ENCODE measurements at places on chromosomes 7 and 10. TPM values are rescaled to one million over a fixed set of nuclear protein-coding genes. Genes with fewer than 3 reads are reported as not detected.

The RARRES2 gene
- polyA plus RNA-seq: 56.9 TPM

The VSTM4 gene
- polyA plus RNA-seq: 14.1 TPM

The IKZF1 gene
- 2.5 TPM for polyA plus RNA-seq

The HELLS gene
- polyA plus RNA-seq: 22.5 TPM

The DUS4L gene
- 14.5 TPM for polyA plus RNA-seq

The ADRA2A gene
- polyA plus RNA-seq: 3.8 TPM

The BTBD16 gene
- 0.54 TPM for polyA plus RNA-seq

The MBL2 gene
- not detected for polyA plus RNA-seq

The HYAL4 gene
- polyA plus RNA-seq: 0.07 TPM

The ODAD2 gene
- 1.2 TPM for polyA plus RNA-seq

GRCh38 chr10:129705676-129706075, 238.6 kb downstream of the MGMT start:
- no peak for DNase-seq

DNA sequence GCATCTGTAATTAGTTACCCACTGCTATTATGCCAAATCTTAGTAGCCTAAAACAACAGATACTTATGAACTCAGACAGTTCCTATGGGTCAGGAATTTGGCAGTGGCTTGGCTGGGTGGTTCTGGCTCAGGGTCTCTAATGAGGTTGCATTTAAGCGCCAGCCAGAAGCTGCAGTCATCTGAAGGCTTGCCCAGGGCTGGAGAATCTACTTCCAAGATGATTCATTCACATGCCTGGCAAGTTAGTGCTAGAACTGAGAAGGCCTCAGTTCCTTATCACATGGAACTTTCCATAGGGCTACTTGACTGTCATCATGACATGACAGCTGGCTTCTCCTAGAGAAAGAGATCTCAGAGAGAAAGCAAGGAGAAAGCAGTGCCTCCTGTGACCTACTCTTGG, 121.3 kb downstream of the AVL9 start:
- no peak for DNase-seq

DNA sequence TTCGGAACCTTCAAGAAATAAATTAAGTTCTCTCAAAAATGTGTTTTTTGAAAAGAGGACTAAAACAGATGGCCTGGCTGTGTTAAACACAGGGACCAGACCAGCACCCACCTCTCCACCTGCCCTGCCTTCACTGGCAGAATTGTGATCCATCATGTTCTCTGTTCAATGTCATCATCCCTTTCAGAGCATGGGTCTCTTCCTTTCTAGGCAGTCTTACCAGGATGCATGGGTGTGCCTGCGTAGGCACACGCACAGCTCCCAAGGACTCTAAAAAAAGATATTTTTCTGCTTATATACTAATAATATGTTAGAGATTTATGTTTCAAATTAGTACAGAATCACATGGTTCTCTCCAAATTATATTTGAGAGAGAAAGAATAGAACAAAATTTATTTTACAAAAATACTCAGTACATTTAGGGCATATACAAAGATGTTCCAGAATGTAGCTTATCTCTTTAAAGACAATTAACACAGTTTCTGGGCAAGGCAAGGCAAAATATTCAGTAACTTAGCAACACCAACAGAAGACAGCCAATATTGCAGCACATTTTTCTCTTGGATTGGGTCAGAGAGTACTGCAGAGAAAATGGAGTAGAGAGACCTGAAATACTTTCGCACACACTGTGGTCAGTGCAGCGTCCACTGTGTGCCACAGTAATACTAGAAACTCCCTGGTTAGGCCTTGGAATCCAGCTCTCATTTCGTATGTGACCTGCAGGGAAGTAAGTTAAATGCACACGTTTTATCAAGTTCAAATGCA, 52.8 kb downstream of the EGFR start:
- DNase-seq: no peak

DNA sequence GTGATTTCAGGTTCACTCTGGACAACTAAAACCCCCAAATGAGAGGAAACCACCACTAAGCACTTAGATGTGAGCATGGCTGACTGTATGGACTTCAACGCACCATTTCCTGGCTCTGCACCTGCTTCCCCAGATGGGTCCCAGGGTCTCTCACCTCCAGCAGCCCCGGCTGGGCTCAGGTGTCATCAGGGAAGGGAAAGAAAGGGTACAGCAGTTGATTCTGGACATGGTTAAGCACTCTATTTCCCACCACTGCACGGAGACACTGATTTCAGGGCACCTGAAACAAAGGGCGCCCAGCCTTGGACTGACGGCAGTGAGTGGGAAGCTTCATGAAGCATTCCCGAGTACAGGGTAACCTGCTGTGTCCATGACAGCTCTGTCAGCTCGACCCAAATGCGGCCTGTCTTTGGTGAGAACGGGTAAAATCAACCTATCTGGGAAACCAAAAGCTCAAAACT, 19.0 kb downstream of the FAM53B start:
- DNase-seq: no peak

DNA sequence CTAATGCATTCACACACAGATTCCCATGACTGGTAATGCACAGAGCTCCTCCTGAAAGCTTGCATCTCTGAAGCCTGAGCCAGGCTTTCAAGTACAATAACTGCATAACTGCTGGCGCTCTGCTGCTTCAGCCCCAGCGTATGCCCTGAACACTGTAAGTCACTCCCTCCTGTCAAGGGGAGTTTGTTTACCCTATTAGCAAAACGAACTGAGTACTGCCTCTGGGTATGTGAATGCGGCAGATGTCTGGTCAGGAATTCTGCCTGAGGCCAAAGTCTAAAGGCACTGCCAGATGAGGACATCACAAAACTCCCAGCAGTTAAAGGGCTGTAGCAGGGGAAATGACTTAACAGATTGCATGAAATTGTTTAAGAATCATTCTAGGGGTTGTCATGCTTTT, 97.7 kb downstream of the NRCAM start:
- peak; percentile 8 for DNase-seq

DNA sequence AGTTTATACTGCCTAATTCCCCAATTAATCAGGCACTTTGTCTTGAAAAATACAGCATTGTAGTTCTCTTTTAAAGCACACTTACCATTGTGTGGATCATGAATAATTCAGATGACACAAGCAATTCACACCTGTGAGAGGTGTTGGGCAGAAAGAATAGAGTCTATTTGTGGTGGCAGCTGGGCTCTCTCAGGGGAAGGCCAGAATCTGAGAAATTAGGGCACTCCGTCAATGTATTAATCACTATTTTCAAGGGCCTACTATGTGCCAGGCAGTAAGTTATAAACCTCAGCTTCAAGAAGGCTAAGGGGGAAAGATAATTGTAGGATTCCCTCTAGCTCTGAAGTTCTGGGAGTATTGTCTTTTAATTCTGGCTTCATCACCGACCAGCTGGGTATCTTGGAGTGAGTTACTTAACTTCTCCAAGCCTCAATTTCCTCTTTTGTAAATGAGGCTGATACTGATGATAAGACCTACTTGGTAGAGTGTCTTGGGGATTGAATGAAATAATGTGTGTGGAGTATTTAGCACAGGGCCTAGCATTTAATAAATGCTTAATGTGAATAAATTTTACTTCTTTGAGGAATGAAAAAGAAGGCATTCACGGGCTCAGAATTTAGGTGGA, 2.5 kb downstream of the CHN2 start:
- DNase-seq: no peak

GRCh38 chr7:108002726-108003598, at the start of gene LAMB1:
Gene LAMB1, minus strand, starts transcription at chr7:108003161. Its CDS starts 276 bp downstream, at chr7:108002885.
- no peak for DNase-seq

DNA sequence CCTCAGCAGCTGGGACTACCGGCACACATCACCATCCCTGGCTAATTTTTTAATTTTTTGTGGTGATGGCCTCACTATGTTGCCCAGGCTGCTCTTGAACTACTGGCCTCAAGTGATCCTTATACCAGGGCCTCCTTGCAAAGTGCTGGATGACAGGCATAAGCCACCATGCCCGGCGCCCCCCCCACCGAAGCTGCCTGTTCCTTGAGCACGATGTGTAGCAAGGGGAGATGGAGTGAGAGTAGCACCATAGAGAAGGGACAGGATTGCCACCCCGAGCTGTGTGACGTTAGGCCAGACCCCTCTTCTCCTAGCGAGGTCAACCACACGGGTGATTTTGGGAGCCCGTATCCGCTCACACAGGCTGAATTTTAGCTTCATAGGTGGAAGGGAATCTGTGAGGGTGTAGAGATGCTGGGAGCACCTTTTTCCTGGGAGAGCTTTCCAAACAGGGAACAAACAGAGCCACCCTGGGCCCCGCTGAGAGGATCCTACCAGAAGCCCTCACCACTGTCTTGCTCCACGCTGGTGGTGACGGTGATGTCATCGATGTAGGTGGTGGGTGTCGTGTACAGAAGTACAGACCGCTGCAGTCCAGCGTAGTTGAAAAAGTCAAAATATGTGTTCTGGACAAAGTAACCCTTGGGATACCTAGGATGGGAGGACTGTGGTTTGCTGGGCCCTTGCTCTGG, 3.0 kb downstream of the GUSB start:
- no peak for DNase-seq

GRCh38 chr7:57449904-57450303, at the start of gene ZNF716:
Gene ZNF716, plus strand, starts transcription at chr7:57450177. Its CDS starts 112 bp downstream, at chr7:57450289.
- DNase-seq: no peak

- no peak for DNase-seq
Observed at GRCh38 chr7:42947521-42947920, 15.3 kb downstream of the MRPL32 start.

DNA sequence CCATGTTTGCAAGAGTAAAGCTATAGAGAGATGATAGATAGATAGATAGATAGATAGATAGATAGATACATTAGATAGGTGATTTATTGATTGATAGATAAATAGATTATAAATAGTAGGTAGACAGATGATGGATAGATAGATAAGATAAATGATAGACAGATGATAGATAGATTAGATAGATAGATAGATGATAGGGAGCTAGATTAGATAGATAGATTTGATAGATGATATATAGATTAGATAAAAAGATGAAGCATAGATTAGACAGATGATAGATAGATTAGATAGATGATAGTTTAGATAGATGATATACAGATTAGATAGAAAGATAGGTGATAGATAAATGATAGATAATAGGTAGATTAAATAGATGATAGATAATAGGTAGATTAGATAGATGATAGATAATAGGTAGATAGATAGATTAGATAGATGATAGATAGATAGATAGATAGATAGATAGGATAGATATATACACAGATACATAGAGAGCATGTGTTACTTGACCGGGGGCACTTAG, 243.3 kb upstream of the FOXK1 start:
- DNase-seq: no peak

DNA sequence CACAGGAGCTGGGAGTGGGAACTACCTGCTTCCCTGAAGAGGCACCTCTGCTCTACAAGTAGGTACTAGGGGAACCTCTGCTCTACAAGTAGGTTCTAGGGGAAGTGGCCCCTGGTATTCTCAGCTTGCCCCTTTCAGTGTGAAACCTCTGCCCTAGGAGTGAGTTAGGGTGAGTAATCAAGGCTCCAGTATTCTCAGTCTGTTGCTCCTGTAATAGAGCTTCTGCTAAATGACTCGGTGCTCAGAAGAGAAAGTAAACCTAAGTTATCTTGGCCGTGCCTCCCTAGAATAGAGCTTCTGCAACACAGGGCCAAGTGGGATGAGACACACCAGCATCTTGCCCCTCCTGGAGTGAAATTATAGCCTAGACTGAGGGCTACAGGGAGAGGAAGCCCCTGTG, 13.4 kb upstream of the RASSF4 start:
- DNase-seq: no peak

DNA sequence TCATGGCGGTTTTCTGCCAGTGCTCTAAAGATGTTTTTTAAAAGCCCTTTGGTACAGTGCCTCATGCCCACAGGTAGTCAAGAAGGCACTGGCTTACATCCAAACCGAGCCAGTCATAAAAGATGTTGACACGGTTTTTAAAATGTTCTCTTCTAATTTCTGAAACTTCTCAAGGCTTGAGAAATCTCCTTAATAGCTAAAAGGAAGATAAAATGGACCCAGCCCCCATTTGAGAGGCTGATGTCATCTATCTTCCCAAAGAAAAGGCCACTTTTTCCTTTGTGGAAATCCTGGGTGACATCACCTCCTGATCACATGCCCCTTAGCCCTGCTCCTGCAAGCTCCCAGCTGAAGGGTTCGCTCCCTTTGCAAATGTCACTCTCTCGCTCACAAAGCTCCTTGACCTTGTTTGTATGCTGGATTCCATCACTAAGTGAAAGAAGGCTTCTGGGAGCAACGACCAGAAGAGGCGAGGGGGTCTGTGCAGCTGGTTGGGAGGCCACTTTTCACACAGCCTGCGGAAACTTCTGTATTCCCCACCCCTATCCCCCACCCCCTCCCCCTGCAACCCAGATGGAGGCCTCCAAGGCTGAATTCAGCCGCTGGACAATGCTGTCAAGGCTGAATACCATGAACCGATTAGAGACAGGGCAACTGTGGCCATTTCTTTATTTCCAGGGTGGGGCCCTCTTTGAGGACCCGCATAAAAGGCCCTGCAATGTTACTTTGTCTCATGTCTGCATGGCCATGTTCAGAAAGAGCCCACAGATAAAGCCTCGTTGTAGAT, 122.8 kb downstream of the CUBN start:
- no peak for DNase-seq

GRCh38 chr7:81604808-81605174, 165.1 kb downstream of the HGF start:
- no peak for DNase-seq

- no peak for DNase-seq
Observed at GRCh38 chr7:45708046-45708950, 134.1 kb downstream of the ADCY1 start.

GRCh38 chr7:17640730-17641377, 299.4 kb downstream of the SNX13 start:
- DNase-seq: no peak

DNA sequence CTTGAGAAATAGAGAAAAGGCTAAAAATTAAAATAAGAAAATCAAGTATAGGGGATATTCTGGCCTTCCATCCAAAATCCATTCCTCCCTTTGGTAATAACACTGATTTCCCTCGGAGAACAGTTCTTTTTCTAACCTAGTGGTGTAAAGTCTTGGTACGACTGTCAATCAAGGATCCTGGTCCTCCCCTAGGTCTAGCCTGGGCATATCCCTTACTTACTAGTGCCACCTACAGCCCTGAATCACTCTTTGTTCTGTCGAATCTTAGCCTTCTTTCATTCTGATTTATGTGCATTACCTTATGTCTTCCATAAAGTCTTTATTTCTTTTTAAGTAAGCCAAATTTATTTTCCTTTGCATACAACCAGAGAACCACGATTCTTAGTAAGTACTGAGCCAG, 298.7 kb upstream of the LRRTM3 start:
- DNase-seq: no peak

GRCh38 chr7:39199006-39199405, 221.3 kb downstream of the POU6F2 start:
- no peak for DNase-seq

- DNase-seq: no peak
Observed at GRCh38 chr7:97819161-97819560, 53.0 kb downstream of the ASNS start.

- no peak for DNase-seq
Observed at GRCh38 chr10:80684259-80684658, 146.6 kb downstream of the SH2D4B start.

- DNase-seq: no peak
Observed at GRCh38 chr7:135782801-135783200, 34.2 kb upstream of the FAM180A start.
